ENCODE measurements at places on chromosomes 2 and 18.
A peak's percentile ranks its signal among the peaks of the same experiment; 100 is the strongest.

DNA sequence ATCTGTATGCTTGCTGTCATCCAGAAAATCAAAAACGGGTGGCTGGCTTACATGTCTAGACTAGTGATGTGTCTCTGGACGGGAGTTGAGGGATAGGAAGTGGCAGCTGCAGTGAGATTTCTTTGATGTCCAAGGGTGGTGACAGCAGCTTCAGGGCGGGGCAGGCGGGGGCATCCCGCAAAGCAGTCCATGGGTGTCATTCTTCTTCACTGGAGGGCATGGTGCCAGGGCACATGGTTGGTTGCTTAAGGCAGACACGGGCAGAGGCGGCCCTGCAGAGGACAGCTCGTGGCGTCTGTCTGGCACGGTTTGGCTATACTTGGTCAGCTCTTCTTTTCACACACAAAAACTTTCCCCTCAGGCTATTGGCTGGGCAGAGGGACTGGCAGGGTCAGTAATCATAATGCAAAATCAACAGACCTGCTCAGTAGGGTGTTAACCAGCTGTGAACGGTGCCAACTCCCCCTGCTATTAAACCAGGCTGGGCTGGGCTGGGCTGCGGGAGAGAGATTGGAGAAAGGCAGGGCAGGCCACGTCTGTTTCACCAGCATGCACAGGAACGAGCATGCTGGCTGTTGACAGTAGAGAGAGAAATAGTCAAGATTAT is 63.7 kb downstream of the COL4A3 start:
- DNase-seq = no peak

DNA sequence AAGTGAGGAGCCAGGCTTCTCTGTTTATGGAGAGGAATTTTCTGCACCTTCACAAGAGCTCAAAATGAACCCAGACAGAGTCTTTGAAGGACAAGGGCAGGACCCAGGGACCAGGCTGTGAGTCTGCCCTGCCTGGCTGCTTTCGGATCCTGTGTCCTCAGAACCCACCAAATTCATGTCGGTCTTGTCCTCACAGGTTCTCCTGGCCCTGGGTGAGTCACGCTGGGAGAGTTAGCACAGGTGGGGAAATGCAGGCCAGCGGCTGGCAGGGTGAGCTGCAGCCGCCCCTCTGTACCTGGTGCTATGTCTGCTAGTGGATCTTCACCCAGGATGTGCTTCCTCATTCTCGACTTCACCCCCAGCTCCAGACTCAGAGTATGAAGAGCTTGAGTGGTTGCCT is 35.8 kb upstream of the TPO start:
- DNase-seq = no peak

DNA sequence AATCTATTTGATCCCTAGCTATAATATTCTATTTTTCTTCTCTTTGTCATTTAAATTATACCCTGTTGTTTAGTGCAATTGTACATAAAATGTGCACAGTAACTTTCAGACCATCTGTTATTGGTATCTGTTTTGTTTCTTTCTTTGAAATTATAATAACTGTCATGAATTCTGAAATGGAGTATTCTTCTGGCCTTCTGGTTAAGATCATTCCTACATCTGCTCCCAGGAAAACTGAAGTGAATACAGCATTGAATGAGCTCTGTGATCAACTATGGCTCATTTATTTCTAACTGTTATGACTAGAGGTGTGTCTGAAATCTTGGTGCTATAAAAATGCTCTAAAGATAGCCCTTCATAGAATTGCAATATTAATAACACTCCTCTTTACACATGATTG is 788.4 kb upstream of the TMEFF2 start:
- DNase-seq = no peak

- no peak for DNase-seq
These were observed 255.9 kb upstream of the RASGRP3 start for GRCh38 chr2:33220533-33220932.

- no peak for DNase-seq
These were observed 101.2 kb upstream of the FSHR start for GRCh38 chr2:49255409-49255971.

DNA sequence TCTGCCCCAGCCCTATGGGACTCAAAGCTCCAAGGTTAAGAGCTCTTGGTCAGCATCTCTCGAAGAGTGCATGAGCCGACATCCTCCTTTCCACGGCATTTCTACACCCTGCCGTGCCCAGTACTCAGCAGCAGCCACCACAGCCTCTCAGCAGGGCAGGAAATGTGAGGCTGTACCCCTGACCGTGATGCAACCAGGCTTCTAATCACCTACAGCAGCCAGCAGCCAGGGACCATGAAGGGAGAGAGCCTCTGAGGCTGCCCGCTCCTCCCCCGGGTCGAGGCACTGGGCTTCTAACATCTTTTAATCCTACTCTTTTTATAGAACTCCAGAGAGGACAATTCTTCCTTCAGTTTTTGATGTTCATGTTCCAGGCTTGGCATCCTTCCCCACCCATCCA is 6.5 kb downstream of the CYS1 start:
- DNase-seq = no peak

GRCh38 chr2:236045251-236046235 is 122.6 kb downstream of the GBX2 start:
- DNase-seq = no peak

DNA sequence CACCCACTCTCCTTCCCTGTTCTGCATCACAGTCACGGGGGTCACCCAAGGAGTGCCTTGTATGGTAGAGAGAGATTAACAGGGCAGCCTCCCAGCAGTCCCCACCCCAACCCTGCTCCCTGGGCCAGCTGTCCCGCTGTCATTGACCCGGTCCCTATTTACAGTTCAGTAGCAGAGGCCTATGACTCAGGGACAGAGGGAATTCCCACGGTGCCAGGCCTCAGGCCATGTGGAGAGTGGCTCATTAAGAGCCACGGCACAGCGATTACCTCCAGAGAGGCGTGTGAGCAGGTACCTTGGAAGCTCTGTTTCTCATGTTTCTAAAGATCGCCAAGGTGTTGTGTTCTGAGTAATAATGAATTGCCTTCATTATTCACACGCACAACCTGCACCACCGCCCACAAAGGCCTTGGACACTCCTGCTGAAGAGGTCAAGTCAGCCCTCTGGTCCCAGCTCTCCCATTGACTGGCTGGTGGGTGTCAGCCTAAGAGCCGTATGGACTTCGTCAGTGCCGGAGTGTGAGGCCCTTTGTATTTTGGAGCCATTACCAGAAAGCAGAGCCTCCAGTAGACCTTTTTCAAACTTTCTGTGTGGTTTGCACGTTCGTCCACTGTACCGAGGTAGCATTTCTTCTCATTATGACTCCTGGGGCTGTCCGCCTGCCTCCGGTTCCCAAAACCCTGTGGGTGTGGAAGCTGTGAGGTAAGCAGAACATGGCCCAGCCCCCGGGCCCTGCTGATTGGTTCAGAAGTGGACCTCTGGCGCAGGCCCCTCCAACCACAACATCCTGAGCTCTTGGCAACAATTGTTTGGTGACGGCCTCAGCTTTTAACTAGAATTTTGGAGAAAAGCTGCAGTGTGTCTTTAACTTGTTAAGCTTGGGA is 47.0 kb downstream of the SERTAD2 start:
- peak; percentile 97 for DNase-seq

DNA sequence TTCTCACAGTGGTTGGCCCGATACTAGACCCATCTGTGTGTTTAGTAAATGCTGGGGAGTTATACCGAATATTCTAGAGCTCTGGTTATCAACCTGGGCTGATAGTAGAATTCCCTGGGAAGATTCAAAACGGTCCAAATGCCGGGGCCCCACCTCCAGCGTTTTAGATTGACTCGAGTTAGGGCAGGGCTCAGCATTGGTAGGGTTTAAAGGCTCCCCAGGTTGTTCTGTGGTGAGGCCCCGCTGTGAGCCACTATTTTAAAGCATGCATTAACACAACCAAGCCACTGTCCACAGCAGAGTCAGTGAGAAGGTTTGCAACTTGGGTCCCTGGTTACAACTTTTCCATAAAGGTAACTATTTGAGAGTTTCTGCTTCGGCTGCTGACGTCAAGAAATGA is 73.6 kb downstream of the DYSF start:
- no peak for DNase-seq

- no peak for DNase-seq
These were observed 99.7 kb downstream of the RBM43 start for GRCh38 chr2:151161821-151162551.

GRCh38 chr18:38243291-38243690 is 677.7 kb upstream of the CELF4 start:
- DNase-seq = no peak

DNA sequence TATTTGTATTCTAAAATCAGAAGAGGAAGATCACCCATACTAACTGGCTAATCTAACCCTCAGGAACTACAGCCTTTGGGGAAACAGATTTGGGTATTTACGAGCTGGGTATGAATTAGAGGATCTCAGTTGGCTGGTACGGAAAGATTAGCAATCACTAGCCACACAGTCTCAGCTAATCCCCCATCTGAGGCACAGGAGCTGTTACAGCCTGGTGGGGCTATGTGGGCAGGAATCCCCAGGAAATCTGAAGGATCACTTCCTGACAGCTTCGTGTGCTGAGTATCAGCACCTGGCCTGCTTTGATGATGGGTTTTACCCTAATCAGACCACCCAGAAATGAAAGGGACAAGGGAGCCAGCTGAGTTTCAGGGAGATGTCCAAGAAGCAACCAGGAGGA is 206.3 kb downstream of the AFF3 start:
- no peak for DNase-seq

GRCh38 chr2:7516484-7517063 is 599.4 kb downstream of the RNF144A start:
- no peak for DNase-seq

- no peak for DNase-seq
These were observed 1666.9 kb upstream of the CELF4 start for GRCh38 chr18:39232490-39232889.

- DNase-seq = no peak
These were observed 155.4 kb upstream of the FSIP2 start for GRCh38 chr2:185583058-185583816.

DNA sequence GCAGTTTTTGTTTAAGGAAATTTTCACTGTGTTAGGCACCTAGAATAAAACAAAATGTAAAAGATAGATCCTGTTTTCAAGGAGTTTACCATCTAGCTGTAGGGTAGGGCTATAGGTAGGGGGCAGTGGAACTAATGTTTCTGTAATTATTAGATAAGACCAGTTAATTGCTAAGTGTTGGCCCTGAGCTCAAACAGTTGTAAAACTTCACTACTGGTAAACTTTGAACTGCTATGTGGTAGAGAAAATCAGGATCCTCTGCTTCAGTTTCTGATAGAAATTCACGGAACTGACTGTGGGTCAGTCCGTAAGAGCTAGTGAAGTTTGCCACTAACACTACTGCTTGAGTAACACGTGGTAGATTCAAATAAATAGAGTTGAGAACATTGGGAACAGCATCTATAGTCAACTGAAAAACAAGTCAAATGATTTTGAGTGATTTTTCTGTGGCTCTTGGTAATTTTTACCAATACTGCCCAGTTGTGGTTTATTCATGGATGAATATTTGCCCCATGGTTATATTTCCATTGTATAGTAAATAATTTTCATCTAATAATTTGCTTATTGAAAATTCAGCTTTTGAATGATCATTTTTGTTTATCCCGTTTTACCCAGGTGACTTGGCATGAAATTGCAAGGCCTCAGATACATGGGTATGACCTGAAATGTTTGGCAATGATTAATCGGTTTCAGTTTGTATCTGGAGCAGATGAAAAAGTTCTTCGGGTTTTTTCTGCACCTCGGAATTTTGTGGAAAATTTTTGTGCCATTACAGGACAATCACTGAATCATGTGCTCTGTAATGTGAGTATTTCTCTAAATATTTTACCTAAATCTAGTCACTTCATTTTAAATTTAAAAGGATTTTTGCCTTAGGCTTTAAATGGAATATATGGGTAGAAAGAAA is 26.4 kb downstream of the ELP2 start:
- no peak for DNase-seq

- no peak for DNase-seq
These were observed 108.1 kb upstream of the SLC1A4 start for GRCh38 chr2:64881037-64881492.

DNA sequence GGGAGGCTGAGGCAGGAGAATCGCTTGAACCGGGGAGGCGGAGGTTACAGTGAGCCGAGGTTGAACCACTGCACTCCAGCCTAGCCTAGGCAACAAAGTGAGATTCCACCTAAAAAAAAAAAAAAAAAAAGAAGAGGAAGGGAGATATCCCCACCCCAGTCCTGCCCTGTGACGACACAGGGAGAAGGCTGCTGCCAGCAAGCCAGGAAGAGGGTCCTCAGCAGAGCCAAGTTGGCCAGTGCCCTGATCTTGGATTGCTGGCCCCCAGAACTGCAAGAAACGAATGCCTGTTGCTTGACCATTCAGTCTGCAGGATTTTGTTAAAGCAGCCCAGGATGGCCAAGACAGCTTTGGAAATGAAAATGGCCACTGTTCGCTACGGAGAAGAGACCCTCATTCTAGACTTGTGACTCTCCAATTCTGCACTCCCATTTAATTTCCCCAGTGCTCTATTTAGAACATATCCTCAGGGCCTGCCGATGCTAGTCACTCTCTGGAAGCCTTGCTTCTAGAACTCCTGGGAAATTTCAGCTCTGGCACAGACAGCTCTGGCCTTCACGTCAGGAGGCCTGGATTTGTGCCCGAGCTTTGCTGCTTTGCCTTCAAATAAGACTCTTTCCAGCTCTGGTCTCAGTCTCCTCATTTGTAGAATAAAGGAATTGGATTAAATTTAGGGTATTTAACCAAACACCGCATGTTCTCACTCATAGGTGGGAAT is 15.7 kb upstream of the AMMECR1L start:
- DNase-seq = no peak

DNA sequence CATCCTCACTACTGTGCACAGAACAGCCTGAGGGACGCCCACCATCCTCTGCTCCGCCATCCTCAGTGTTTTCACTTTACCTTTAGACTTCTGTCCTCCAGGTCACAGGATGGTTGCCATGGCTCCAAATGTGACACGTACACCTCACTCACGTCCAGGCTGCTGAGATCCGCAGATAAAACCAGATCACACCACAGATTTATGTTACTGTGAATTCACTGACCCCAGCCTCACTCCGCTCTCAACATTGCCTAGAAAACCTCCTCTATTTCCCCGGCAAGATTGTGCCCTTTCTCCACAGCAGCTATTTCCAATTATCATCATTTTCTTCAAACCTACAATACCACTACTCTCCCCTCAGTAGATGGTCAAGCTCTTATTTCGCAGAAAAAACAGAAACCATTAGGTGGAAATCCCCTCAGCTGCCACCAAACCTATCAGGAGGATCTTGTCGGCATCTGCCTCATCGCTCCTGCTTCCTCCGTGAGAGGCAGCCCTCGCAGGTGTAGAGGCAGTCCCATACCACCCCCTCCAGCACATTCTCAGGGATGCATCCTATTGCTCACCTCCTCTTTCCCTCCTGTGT is 49.8 kb upstream of the SLC1A4 start:
- no peak for DNase-seq

DNA sequence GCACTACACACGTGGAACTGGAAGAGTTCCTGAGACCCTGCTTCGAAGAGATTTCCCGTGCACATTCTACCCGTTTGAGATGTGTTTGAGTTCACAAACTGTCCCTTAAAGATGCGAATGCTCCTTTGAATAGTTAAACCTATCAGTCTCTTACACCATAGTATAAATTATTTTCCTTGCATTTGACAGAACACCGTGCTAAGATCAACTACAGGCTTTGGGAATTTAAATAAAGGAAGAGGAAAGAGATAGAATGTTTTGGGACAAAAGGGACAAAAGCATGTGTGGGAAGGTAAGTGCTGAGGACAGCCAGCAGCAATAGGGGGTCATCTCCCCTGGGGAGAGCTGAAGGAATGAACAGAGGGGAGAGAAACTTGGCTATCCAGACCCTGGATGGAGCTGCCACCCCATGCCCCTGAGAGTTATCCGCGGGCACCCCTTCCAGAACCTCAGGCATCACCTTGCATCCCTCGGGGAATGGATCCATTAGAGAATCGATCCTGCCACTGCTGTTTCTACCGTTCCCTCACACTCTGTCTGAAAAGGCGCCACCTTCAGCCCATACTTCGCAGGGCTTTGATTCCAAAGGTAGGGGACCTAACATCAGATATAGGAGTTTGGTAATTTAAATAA is 888 bp upstream of the ADCY3 start:
- peak; percentile 32 for DNase-seq

Measured in hematopoietic multipotent progenitor cell (in vitro differentiated cells).